HEK293T (cell line): ENCODE measurements at places on chromosomes 5 and 9.

DNA sequence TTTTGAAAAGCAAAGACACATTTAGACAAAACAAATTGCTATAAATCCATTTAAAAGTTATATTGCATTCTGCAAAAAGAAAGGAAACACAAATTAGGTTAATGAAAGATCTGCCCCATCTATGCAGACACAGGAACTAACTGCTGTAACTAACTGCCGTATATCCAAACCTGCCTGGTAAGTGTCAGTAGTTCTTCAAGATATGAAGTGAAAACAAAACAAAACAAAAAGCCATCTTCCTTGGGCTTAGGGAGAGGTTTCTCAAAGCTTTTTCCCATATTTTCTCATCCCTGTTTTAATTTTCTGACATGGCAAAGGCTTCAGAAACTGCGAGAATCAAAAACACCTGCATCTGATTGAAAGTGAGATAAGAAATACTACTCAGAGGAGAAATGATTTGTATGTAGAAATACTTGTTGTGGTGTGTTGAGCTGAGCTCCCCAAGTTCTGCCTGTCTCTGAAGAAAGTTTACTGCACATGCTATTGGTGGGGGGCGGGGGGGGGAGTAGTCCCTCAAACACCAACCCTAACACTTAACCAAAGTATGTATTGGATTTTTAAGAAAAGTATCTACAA, 750.5 kb downstream of the PTPRD start:
- no peak for DNase-seq

DNA sequence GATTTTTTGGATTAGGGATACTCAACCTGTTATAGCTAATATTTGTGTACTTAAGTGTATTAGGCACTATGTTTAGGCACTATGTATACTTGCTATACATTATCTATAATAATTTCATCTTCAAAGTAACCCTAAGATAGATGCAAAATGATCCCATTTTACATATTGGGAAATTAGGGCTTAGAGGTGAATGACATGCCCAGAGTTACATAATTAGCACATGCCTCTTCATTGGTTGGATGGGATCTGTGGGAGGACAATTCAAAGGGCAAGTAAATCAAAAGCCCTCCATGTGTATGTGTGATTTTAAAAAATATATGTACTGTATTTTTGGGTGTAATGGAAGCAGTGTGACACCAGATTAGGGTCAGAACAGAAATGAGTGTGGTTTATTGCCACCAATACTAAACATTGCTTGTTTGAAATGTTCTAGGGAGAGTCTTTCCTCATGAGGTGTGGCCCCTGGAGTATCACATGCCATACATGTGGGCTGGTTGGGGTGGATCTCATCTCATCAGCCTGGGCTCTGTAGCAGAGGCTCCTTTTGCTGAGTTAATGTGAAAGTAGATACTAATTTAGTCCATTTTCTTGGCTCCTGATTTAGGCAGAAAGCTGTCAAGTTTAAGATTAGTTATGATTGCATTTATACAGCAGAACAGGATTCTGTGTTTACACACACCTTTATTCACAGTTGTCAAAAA, 5.5 kb downstream of the C9orf85 start:
- DNase-seq = no peak

- peak; percentile 14 for DNase-seq
These were observed 10.2 kb downstream of the ZNF169 start for GRCh38 chr9:94269264-94269663.

- DNase-seq = no peak
These were observed 37.5 kb downstream of the ZNF618 start for GRCh38 chr9:113913426-113914195.

DNA sequence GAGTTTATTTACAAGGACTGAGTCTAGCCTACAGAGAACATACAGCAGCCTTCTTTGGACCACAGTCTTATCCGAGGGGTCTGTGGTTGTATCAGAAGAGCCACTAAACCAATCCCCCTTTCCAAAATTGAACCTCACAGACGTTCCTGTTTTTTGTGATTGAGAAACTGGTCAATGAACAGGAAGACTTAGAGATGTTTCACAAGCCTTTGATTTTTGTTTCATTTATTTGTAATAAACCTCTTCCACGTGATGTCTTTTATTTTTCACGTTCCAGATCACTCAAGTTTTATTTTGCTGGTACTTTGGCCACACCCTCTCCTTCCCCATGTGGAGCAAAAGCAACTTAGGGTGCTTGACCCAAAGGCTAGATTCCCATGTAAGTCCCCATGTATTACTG, 16.1 kb downstream of the CCT5 start:
- no peak for DNase-seq

DNA sequence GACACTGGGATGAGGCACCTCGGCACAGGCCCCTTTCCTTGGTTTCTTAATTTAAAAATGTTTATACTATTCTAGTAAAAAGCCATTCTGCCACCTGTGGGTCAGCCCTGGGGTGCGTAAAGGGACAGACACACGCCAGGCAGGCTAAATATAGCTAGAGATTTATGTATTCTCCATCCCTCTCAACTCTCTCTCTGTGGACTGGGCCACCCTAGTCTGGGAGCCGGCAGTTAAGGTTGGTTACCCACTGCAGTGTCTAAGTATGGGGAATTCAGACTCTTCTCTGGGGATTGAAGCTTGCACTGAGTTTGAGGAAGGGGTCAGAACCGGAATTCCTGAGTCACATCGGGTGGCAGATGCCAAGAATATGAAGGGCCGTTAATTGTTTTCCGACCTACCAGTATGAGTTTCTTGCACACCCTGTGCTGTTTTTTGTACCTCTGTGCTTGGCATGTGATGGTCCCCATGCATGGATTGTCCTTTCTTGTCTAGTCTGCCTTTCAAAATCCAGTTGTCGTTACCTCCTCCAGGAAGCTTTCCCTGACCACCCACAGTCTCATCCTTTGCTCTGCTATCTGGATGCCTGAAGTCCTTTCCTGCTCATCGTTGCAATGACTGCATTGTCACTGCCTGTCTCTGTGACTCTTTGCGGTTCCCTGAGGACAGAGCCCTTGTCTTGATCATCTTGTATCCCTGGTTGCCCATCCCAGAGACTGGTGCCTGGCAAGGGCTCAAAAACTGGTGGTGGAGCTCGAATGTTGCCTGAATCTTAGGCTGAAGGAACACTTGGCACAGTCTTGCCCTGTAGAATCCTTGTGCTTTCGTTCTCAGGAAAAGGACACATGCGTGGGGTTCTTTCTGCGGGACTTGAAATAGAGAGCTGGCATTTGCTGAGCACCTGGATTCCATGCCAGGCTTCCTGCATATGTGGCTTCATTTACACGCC, 2.1 kb downstream of the NEURL1B start:
- DNase-seq = no peak

DNA sequence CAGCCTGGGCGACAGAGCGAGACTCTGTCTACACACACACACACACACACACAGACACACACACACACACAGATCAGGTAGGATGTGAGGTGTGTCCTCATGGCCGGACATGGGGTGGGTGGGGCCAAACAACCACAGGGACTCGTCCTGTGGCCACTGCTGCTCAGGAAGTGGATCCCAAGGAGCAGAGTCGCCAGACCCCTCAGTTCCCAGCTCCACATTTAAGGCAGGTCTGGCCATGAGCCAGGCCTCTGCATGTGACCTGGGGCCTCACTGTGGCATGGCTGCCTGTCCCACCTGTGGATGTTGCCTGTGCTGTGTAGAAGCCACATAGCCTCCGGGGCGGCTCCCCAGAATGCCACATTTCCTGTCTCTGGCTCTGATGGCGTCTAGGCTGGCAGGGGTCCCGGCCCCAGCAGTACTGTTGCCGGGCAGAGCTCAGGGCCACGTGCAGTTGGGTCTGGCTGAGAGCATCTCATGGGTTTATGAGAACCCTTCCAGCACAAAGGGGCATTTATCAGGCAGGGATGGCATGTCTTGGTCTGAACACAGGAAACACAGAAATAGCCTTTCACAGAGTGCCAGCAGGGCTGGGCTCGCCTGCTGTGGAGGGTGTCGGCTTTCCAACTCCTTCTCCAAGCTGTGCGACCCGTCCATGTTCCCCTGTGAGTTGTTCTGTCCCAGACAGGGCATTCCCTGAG, 9.9 kb upstream of the NINJ1 start:
- DNase-seq = no peak

- DNase-seq = no peak
These were observed 69.4 kb downstream of the PPIC start for GRCh38 chr5:122967085-122967484.
